GM23248 (cell line): ENCODE measurements at places on chromosomes 6 and 20. TPM values are rescaled to one million over a fixed set of nuclear protein-coding genes. Genes with fewer than 3 reads are reported as not detected.
A peak's percentile ranks its signal among the peaks of the same experiment; 100 is the strongest.

DNA sequence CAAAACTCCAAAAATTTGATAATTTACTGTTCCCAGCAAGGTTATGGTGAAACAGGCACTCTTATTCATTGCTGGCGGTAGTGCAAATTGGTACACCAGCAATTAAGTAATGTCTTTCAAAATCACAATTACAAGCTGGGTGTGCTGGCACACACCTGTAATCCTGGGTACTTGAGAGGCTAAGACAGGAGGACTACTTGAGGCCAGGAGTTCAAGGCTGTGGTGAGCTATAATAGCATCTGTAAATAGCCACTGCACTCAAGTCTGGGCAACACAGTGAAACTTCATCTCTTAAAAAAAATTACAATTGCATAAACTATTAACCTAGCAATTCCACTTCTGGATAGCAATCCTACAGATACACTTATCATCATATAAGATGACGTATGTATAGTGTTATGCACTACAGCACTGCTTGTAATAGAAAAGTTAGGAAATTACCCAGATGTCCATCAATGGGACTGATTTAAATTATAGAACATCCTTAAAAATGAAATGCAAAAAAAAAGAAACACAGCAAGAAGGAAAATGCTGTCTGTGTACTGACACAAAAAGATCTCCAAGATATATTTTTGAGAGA, 31.4 kb downstream of the NCOA6 start:
- DNase-seq = no peak

SLC17A3 gene
- polyA plus RNA-seq = not detected in 2 replicates

DNA sequence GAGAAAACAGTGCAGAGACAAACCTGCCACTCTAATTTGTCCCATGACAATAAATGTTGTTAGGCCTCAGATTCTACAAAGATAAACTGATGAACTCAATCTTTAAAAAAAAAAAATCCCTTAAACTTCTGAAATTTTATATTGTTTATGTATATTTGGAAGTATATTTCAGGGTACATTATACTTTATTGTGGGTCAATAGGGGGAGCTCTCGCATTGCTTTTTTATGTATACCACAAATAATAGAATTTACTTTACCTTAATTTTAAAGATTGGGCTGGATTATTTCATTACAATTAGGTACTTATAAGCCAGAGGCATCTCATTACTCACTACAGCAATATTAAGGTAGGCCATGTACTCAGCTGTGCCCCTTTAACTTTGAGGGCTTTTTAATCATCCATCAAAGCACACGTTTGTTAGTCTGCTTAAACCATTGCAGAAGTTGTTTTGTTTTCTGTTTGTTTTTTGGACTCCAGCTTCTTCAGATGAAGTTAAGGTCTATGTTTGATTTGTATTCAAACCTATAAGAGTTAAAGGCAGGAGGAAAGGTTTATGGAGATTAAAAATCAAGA, 56.3 kb upstream of the EYA4 start:
- DNase-seq = peak; percentile 47

- peak; percentile 11 for DNase-seq
These were observed 56.9 kb downstream of the PREX1 start for GRCh38 chr20:48770700-48771442.

BHLHE23 gene
- polyA plus RNA-seq = not detected in 2 replicates

GRCh38 chr6:39453241-39453640, 130.7 kb upstream of the KCNK16 start:
- no peak for DNase-seq
